ENCODE measurements at places on chromosomes 11 and 22.

GRCh38 chr11:16587670-16588069 lies 150.8 kb upstream of the C11orf58 start:
- no peak for DNase-seq

DNA sequence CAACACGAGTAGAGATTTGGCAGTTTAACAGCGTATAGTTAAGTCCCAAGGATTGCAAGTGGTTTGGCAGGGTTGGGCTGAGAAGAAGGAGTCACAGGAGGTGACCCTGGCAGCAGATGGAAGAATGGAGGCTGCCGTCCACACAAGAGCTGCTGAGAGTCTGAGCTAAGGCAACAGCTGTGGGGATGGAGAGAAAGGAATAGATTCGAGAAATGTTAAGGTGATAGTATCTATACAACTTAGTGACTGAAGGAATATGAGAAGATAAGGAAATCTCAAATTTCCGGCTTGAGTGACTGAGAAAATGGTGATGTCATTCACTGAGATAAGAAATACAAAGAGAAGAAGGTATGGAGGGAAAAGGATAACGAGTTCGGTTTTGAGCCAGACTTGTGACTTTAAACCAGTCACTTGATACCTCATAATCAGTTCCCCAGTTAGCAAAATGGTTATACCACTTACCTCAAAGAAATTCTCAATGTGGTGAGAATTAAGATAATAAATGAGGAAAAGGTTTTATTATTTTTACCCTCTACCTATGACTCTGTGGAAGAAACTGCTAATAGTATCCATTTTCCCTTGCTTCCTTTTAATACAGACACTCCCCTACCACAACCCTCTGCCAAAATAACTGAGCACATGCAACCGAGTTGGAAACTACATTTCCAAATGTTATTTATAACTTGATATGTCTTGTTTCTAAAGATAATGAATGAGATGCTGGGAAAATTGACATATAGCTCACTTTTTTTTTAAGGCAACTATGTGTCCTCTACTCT lies 30.7 kb downstream of the FAM168A start:
- peak; percentile 17 for DNase-seq

GRCh38 chr22:25090225-25090890 lies 109.3 kb upstream of the CRYBB3 start:
- no peak for DNase-seq

GRCh38 chr11:65130631-65131416 lies 3.5 kb downstream of the SYVN1 start:
- no peak for DNase-seq

GRCh38 chr11:61109671-61110070 lies 7.4 kb downstream of the CD5 start:
- no peak for DNase-seq

DNA sequence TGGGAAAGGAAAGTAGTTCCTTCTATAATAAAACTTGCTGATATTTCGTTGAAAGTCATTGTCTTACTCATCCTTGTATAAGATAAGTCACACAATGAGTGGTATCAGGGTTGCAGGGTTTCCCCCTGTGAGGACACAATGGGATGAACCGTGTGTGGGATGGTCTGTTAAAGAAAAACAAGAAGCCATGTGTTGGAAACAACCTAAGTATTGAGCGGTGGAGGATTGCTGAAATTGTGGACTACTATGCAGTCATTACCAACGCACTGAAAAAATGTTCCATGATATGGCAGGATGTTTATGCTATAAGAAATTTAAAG lies 28.6 kb downstream of the PTPRJ start:
- DNase-seq: no peak

DNA sequence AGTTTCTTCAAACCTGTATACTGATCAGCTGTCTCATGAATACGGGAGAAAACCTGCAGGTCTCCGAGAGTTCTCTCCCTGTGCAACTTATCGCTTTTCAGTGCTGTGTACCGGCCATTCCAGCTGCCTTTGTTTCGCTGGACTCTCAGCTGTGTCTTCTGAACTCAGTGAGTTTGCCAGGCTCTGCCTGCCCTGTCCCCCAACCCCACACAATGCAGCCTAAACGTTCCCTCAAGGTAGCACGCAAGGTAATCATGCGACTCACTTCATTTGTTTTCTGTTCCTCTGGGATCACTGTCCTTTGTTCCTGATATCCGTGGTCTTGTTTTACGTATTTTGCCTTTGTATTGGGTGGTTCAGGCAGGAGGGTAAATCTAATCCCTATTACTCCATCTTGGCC lies 13.5 kb downstream of the RBM7 start:
- no peak for DNase-seq

DNA sequence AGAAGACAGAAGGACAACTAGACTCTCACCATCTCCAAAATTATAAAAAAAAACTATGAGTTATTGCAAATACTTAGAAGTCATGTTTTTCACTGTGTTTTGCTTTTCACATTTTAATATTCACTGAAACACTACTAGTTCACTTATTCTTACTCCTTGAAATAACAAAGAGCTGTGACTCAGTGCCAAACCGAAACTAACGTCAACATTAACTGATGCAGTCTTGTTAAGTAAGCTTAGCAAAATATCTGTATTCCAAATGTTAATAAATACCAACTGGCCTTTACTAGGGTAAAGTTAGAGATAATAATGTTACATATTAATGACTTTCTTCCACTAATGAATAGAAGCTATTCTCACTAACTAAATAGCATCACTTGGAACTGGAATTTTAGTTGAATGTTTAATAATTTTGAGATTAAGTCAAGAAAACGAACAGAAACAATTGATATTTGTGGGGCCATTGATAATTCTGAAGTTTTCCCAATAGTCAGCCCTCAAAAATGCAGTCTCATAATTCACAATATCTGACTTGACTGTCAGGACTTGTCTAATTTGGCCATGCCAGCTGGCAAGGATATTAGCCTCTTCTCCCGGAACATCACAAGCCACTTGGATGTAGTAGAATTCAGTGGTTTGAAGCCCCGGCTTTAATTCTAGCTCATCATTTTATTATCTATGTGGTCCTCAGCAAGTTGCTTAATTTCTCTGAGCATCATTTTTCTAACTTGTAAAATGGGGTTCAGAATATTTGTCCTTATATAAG lies 230.1 kb upstream of the DDI1 start:
- no peak for DNase-seq

DNA sequence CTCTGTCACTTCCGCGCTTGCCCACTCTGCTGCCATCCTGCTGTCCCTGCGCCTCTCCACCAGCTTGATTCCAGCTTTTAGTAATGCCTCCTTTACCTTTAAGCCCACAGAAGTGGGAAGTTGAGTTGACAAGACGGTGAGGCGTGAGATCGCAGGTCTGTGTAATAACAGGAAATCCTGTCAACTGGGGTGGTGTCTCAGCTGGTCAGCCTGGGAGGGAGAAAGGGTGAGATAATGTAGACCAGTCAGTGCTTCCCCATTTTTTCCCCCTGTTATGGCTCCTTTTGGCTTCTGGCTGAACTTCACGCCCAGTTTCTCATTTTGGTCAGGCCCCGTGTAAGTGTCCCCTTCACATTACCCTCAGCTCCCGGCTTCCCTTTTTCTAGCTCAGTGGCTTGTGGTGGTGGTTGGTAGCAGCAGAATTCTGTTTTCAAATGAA lies 98.9 kb downstream of the TRAF6 start:
- peak; percentile 24 for DNase-seq

GRCh38 chr11:35579557-35580396 lies 38.5 kb upstream of the FJX1 start:
- DNase-seq: peak; percentile 10

GRCh38 chr11:118091690-118092089 lies 4.9 kb upstream of the SMIM35 start:
- no peak for DNase-seq

- no peak for DNase-seq
Observed at GRCh38 chr11:126394036-126394435, 38.5 kb downstream of the ST3GAL4 start.

- no peak for DNase-seq
Observed at GRCh38 chr11:45253640-45254039, 32.5 kb downstream of the SYT13 start.

GRCh38 chr11:128747728-128748148 lies 53.9 kb downstream of the FLI1 start:
- no peak for DNase-seq

- DNase-seq: no peak
Observed at GRCh38 chr11:113663567-113663966, 42.5 kb downstream of the TMPRSS5 start.

GRCh38 chr11:46663277-46663940 lies 37.0 kb downstream of the ARHGAP1 start:
- peak; percentile 68 for DNase-seq

- DNase-seq: no peak
Observed at GRCh38 chr11:12118949-12119348, 8.6 kb downstream of the MICAL2 start.

DNA sequence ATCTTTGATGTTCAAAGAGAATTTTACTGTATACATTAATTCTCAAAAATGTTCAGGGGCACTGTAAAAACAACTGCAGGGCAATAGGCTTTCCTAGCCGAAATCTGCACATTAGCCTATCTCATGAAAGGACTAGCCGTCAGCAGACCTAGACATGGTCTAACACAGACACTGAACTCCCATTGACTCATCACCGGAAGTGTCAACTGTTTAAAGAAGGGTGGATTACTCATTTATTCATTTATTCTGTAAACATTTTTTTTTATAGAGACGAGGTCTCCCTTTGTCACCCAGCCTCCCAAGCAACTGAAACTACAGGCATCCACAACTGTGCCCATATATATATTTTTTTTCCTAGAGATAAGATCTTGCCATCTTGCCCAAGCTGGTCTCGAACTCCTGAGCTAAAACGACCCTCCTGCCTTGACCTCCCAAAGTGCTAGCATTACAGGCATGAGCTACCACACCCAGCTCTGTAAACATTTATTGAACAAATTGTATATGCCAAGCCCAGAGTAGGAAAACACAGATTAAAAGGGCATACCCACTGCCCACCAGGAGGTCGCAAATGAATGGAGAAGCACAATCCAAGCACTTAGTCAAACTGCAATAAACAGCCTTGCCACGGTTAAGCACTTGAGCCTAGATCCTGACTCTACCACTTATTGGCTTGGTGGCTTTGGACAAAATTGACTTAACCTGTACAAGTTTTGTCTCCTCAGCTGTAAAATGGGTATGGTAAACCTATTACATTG lies 26.6 kb downstream of the RAB30 start:
- no peak for DNase-seq

DNA sequence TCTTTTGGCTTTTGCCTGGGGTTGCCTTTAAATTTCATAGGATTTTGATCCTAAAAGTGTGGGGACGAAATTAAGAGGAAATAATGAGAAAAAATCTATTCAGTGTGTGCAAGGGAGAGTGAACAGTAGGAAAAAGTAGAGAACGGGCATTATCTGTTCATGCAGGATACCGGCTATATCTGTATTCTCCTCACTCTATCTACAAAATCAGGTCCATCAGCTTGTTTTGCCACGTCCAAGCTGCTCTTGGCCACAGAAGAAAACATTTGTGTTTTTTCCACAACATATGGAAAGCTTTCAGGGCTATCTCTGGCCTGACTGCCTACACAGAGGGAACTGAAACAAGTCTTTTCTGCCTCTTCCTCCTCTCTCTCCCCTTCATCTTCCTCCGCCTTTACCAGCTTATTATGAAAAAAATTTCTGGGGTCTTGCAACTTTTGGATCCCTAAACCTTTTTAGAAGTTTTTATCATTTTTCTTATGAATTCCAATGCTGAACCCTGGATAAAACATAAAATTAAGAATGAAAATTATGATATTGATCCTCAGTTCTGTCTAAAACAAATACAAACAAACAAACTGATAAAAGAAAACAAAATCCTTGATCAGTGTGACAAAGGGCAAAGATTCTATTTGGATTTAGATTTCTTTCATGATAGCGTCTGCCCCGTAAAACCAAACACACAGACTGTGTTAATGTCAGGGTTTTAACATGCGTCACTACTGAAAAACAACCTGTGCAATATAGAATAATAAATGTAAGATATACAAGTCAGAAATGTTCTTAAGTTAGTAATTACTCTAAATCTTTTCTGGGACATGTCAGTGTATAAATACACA lies 219.7 kb downstream of the CNTN5 start:
- no peak for DNase-seq

DNA sequence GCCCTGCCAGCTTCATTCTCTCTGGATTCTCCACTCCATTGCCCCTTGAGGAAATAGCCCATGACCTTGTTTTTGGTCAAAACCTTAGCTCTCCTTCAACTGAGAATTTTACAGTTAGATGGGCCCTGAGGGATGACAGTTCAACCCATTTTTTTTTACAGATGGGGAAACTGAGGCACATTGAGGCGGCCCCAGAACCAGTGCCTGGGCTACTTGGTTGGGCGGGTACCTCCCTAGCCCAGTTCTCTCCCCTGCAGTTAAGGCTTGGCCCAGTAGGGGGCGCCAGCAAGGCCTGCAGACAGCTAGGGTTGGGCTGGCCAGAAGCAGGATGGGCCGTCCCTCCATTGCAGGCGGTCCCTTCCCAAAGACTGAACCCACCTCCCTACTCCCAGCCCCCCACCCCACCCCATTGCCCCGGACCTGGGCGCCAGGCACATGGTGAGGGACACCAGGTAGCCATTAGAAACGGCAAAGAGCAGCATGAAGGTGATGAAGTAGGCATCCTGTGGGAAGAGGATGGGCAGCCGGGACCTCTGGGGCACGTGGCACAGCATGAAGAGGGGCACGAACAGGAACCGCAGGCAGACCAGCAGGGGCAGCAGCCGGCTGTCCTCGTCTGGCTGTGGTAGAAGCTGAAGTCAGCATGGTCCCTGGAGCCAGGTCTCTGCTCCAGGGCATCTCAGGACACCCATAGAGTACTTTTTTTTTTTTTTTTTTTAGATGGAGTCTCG lies 7.6 kb downstream of the SLC29A2 start:
- peak; percentile 56 for DNase-seq

DNA sequence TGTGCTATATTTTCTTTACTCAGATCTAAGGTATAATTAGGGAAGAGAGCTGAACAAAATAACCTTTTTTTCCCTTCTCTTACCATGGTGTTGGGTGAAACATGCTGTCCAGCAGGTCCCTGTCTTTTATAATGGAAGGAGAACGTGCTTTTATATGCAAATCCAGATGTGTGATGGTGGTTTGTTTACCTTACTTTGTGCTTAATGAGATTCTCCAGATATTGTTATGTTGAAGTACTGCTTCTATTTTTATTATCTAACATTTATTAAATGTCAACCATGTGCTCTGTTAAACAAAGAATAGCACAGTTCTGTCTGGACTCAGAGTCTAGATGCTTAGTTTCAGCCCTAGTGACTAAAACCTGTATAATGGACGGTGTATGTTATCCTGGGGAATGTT lies 10.1 kb upstream of the GRIK4 start:
- DNase-seq: no peak

GRCh38 chr22:37943136-37943824 lies 10.1 kb downstream of the C22orf23 start:
- DNase-seq: no peak

- DNase-seq: no peak
Observed at GRCh38 chr11:16286095-16286494, 70.3 kb downstream of the SOX6 start.

- no peak for DNase-seq
Observed at GRCh38 chr22:30030329-30030728, 49.9 kb upstream of the HORMAD2 start.

- DNase-seq: no peak
Observed at GRCh38 chr11:110525883-110526282, 96.1 kb downstream of the FDX1 start.

GRCh38 chr11:92131289-92131865 lies 93.2 kb upstream of the FAT3 start:
- no peak for DNase-seq

- DNase-seq: no peak
Observed at GRCh38 chr11:14362611-14363010, 3.6 kb upstream of the RRAS2 start.

- DNase-seq: peak; percentile 96
Observed at GRCh38 chr11:61347916-61348461, 13.7 kb downstream of the CYB561A3 start.

- peak; percentile 89 for DNase-seq
Observed at GRCh38 chr11:61509043-61510029, 787 bp downstream of the LRRC10B start.
